ENCODE measurements at places on chromosomes 2 and 18. TPM values are rescaled to one million over a fixed set of nuclear protein-coding genes. Genes with fewer than 3 reads are reported as not detected.

DNA sequence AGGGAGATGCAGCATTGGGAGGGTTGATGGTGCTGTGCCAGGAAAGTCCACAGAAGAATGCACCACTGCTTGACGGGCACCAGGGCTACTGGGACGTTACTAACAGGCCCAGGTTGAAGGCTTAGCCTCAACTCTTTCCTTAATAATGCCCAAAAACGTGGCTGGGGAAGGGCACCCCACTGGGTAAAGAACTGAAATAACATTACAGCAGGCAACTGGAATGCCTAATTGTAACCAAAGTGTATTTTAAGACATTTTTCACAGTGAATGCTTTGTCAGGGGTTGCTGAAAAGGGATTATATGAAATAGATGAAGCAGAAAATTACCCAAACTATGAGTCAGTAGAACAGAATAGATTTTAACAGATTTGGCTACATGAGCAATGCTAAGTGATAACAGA lies 191.3 kb downstream of the CMPK2 start:
- no peak for DNase-seq

DNA sequence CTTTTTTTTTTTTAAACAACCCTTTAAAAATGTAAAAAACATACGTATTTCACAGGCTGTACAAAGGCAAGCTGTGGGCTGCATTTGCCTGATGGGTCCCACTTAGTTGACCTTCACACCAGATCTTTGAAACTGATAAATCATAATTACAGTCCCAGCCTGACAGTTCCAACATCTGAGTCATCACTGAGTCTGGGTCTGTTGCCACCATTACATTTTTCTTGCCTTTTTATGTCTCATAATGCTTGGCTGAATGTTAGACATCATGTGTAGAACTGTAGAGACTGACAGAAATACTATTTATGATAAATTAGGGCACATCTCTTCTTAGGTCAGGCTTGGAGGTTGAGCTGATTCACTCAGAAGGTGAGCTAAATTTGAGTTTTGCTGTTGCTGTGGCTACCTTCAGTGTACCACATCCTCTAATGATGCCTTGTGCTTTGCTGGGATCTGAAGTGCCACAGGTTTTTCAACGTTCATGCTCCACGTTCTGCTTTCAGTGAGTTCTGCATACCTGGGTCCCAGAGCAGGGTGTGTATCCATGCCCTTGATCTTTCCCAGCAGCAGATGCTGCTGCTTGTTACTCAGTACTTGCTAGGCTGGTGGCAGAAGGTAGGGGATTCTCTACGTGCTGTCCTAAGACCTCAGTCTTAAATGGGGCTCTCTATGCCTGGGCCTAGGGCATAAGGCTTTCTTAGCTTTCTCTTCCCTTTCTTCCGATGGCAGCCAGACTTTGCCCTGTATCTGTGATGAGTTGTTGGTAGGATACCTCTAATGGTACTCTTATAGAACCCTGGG lies 160.6 kb upstream of the SMAD7 start:
- peak; percentile 20 for DNase-seq

DNA sequence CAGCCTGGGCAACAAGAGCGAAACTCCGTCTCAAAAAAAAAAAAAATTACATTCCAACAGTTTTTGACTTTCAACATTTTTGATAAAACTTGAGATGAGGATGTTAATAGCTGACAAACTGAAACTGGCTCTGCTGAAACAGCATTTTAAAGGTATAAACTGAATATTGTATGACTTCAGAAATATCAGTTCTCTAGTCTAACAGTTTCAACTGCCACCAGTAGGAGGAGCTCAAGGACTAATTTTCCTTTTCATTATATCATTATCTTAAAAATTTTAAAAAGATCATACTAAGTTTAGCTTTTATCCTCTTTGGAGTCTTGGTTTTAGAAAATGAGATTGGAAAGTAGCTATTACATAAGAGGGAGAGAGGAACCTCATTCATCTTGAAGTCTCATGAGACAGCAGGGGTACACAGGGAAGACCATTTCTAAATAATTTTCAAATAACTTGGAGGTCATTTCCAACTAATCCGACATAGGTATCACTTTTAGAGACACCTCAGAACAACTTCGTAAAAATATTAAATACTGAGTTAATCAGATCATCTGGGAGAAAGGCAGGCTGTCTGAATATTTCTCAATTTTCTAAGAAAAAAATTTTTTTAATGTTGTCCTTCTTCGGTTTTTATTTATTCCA lies 37.6 kb upstream of the MCM6 start:
- DNase-seq = peak; percentile 40

DNA sequence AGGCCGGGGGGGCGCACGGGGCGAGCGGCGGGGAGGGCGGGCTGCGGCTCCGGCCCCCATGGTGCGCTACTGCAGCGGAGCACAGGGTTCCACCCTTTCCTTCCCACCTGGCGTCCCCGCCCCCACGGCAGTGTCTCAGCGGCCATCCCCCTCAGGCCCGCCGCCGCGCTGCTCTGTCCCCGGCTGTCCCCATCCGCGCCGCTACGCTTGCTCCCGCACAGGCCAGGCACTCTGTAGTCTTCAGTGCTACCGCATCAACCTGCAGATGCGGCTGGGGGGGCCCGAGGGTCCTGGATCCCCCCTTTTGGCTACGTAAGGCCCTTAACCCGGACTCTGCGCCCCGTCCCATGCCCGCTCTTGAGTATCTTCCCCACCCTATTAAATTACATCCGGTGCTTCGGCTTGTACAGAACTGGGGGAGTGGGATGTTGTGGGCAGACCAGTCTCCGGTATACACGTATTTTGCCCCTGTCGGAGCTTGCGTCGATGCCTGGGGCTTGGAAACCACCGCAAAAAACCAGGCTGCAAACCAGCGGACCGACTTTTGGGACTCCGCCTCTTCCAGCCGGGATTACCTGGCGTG lies 598 bp upstream of the WBP1 start:
- peak; percentile 68 for DNase-seq

The TMEM18 gene
- total RNA-seq = 39.7 TPM
